ENCODE measurements at places on chromosomes 6 and 20.

GRCh38 chr6:166911248-166911677 is 45.1 kb downstream of the RNASET2 start:
- no peak for DNase-seq

DNA sequence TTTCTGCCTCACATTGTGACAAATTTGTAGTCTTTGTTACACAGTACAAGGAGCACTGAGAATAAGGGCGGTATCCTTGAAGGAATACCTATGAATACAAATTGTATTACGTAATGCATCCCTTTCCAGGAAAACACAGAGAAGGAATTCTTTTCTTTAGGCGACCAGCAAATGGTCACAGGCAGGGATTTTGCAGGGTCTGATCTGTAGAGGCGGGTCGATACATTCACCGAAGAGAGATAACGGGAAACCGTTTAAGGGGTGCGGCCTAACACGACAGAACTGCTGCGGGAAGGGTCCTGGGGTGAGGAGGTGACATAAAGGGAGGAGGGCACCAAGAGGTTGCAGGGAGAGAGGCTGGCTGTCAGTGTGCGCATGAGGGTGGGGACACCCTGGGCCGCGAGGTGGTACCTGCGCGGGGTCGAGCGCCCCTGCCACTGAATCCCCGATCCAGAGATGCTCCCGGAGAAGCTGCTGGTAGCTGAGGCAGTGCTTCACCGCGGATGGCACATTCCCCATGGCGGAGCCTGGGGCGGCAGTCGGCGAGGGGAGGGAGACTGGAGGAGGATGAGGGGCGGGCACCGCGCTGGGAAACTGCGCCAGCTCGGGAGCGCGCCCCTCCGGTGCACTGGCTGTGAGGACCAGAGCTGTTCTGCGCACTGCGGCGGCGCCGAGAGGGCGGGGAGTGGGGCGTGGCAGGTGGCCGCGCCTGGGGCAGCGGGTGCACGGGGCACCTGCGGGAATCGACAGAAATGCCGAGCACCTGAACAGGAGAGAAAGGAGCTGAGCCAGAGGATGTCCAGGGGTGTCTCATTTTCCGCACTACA is at the start of gene HMGCLL1:
HMGCLL1 (minus strand) TSS at position 656 of the 827 bp plus-strand sequence; CDS start at position 519, 137 bp downstream.
- peak; percentile 78 for DNase-seq

- DNase-seq = no peak
Observed at GRCh38 chr6:16689788-16690607, 71.3 kb downstream of the ATXN1 start.

DNA sequence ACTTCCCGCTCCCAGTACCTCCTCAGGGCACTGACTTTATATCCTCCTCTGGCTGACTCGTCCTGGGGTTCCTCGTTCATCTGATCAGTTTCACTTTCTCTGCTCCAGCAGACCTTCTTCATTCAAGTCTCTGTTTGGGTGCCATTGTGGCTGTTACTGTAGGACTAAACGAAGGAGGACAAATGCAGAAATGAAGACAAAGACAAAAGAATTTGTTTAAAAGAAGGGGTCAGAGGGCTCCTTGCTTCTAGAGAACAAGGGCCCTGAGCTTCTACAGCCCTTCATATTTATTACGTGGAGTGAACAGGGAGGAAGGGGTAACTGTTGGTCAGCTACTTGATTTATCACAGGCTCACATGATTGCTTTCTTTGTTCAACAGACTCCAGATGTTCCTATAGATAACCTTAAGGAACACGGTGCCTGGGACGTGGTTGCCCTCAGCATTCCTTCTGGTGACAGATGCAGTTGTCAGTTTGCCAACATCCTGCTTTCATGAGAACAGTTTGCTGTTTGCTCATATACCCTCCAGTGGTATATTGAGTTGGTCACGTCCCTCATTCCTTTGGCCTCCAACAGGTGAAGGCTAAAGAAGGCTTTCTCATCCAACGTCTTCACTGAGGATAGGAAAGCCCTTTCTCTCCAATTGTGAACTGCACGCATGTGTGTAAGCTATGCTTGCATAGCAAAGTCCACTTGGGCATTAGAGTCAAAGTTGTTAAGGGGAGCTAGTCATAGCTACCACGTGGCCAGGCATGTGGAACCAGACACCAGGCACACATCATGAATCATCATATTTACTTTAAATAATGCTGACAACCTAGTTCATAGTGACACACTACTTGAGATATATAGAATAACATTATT is 69.1 kb upstream of the BTN3A2 start:
- DNase-seq = no peak

DNA sequence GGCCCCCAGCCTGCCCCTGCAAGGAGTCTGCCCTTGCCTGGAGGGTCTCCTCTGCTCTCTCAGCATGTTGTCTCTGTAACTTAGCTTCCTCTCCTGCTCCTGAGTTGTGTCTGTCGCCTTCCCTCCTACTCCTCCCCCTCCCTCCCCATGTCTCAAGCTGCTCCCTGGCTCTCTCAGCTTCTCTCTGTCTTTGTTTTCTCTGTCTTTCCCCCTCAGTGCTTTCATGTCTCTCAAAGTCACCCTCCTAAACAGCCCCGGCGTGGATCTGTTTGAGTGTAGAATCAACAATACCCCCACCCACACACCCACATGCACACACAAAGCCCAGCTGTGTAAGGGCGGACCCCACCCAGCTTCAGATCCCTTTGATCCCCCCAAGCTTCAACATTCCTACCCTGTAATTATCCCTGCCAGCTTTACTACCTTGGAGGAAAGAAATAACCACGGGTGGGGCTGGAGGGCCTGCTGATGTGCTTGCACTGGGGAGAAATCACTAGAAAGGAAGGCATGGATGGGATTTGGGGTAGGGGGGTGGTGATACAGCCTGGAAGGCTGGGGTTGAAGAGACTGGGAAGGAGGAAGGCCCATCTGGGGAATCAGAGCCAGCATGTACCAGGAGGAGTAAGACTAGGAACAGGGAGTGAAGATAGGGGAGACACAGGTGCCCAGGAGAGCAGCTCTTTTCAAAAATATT is 1.0 kb upstream of the LY6G6D start:
- no peak for DNase-seq

DNA sequence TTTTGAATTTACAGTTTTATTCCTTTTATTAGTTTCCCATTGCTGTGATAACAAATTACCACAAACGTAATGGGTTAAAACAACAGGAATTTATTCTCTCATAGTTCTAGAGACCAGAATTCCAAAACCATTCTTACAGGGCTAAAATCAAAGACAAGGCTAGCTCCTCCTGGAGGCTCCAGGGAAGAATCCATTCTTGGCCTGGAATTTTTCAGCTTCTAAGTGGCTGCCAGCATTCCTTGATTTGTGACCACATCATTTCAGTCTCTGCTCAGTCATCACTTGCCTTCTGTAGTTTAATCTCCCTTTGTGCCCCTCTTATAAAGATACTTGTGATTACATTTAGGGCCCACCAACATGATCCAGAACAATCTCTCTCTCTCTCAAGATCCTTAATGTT is 897 bp upstream of the SEL1L2 start:
- DNase-seq = no peak

DNA sequence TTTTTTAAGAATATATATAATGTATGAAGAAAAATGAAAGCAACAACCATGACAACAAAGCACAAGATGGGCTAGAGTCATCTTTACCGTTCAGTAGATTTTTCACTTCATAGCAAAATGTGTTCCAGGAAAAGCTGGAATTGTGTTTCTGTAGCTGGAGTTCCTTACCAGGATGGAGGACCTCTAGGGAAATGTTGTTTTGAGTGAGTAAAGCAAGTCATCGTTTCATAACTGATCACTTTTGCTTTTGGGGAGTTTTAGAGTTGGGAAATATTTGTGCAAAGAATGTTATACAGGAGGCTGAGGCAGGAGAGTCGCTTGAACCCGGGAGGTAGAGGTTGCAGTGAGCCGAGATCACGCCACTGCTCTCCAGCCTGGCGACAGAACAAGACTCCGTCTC is 151.6 kb downstream of the SASH1 start:
- no peak for DNase-seq

DNA sequence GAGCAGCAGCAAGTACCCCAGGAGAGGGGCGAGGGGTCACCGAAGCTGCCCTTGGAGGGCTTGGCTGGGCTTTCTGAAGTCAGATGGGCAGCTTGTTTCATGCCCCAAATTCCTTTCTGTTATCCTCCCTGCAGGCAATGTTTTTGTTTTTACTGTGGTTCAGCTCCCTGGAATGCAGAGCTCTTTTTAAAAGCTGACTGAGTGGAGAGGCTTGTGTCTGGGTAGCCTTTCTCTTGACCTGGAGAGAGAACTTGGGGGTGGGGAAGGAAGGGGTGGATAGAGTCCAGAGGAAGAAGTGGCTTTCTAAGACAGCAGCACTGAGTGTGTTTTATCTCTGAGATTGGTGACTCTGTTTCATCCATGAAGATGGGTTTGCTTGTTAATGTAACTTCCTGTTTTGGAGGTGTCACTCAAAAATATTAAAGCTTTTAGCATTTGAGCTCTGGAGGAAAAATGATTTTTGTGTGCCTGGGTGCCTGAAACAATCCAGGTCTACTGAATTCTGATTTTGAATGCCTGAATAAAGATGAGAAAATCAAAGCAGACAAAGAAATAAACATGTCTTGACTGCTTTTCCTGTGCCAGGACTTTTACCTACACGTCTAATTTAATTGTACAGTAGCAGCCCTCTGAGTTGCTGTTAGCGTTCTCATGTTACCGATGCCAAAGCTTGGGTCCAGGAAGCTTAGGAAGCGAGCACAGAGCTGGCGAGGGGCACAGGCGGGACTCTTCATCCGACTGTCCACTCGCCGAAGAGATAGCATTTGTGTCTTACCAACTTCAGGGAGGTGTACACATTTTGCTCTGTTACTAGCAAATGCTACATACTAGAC is 78.2 kb upstream of the EEF1E1 start:
- no peak for DNase-seq
